ENCODE measurements at places on chromosomes 12 and 14. TPM values are rescaled to one million over a fixed set of nuclear protein-coding genes. Genes with fewer than 3 reads are reported as not detected.

SMOC1 gene
- 25.7 TPM for total RNA-seq

DNA sequence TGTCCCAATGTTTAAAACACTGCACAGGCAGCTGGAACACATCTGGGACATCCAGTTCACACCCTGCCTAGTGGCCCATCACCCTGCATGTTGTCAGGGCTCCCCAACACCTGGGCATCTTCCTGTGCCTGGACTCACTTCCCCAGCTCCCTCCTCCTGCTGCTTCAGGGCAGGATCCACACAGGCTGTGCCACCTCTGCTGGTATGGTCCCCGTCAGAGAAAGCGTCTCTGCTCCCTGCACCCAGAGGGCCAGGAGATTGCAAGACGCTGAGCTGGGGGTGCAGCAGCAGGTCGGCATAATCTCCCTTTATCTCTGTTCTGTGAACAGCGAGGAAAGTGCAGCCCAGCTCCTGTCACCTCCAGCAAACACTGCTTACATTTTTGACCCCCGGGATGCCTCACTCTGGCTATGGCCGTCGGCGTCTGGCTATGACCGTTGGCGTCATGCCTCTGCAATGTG lies 124.3 kb downstream of the ADGRD1 start:
- peak; percentile 74 for DNase-seq

- peak; percentile 5 for DNase-seq
Observed at GRCh38 chr12:59459966-59460660, 135.7 kb upstream of the SLC16A7 start.

DNA sequence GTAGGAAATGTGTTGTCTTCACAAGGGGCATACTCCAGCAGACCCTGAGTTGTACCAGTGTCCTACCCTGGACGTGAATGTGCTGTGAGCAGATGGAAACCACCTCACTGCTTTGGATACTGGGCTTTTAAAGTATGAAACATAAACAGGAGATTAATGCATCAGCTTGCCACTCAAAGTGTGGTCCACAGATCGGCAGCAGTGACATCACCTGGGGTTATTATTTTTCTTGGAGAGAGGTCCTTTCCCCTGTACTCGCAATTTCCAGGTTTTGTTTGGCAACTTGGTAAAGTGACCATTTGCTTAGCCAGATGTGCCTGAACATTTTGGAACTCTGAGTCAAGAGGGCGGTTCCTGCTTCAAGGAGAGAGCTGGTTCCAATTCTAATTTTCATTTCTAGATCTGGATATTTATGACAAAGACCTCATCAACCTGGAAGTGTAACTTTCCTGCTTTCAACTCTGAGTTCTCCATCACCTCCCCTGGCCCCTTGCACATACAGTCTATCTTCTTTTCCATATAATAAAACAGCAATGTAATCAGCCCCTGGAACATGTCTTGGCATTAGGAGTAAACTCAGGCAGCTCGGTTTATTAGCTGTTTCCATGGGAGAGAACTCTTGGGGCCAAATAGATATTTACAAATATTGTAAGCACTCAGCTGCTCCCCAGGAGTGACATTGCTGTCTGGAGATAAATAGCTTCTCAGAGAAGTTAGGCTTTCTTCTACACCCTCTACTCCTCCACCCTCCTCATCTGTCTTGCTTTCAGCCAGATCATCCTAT lies 237.0 kb upstream of the TBX3 start:
- DNase-seq, result no peak

All from osteoblast (primary cell).